Heart right ventricle (tissue), 16 donors: ENCODE measurements at places on chromosomes 4 and X. TPM values are rescaled to one million over a fixed set of nuclear protein-coding genes. Genes with fewer than 3 reads are reported as not detected.

- H3K27me3 ChIP-seq = no peaks in the 10 kb centered on the region
- no peaks in the 10 kb centered on the region for H3K36me3 ChIP-seq
- H3K27ac ChIP-seq = no peak overlapping the region
- no peak for DNase-seq
- no peaks in the 10 kb centered on the region for H3K4me1 ChIP-seq
- H3K4me3 ChIP-seq = no peak overlapping the region
Observed at GRCh38 chr4:184189966-184190365, 27.7 kb downstream of the ENPP6 start.

GRCh38 chrX:80423744-80424143 lies 3.5 kb downstream of the TENT5D start:
- H3K36me3 ChIP-seq = no peaks in the 10 kb centered on the region
- no peak for DNase-seq
- H3K27me3 ChIP-seq = peaks cover 3% of the 10 kb centered on the region
- no peaks in the 10 kb centered on the region for H3K4me1 ChIP-seq
- no peak overlapping the region for H3K4me3 ChIP-seq

DNA sequence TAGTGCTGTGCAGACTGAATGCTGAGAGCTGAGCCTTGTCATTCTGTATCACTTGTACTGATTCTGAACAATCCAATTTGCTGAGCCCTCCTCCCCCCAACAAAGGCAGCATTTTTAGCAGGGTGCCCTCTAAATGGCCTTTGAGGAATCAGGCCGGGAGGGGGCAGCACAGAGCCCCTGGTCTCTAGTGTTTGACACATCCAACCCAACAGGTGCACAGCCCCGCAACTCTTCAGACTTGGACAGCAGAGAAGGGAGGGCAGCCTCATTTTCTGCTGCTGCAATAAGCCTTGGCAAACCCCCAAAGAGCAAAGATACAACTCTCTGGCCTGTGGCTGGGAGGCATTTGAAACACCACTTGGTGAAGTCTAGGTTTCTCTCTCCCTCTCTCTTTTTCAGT lies 3.4 kb downstream of the ATP1B4 start:
- no peaks in the 10 kb centered on the region for H3K36me3 ChIP-seq
- peak overlapping the region; percentile 5 for H3K27ac ChIP-seq
- H3K27me3 ChIP-seq = peaks cover 28% of the 10 kb centered on the region
- peak; percentile 29 for DNase-seq

DNA sequence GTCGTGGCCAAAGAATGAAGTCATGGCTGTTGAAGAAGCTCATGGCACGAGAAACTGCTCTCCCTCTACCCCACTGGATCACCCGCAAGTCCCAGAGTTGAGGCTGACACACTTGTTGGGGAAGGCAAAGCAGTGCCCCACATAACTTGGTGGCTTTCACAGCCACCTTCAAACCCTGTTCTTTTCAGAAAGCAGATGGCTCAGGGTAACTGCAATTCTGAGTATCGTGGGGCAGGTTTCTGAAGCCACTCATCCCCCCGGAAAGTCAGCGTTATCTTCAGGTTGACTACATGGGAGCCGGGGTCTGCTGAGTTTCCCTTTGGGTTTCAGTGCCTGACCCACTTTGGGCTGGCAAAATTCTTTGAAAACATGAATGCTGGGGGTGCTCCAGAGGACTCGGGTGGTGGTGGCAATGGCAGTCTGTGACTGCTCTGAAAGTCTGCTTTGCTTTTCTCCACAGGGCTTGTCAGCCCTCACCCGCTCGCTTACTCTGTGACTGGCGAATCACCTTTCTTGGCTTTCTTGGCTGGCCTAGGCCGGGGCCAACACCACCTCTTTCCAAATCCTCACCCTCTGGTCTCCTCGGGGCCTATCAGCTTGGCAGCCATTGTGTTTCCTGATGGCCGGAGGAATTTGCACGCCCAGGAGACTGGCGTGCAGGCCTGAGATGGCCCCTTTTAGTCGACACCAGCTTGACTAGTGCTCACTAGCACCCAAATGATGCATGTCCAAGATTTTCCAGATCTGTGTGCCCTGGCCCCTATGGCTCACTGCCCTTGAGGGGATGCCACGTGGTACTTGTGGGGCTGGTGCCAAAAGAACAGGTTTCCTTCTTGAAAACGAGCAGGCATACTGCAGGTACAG lies 7.3 kb downstream of the PPP1R3F start:
- no peaks in the 10 kb centered on the region for H3K36me3 ChIP-seq
- peaks cover 29% of the 10 kb centered on the region for H3K4me1 ChIP-seq
- peak overlapping the region; percentile 9 for H3K27ac ChIP-seq
- H3K4me3 ChIP-seq = no peak overlapping the region
- H3K27me3 ChIP-seq = no peaks in the 10 kb centered on the region
- no peak for DNase-seq

DNA sequence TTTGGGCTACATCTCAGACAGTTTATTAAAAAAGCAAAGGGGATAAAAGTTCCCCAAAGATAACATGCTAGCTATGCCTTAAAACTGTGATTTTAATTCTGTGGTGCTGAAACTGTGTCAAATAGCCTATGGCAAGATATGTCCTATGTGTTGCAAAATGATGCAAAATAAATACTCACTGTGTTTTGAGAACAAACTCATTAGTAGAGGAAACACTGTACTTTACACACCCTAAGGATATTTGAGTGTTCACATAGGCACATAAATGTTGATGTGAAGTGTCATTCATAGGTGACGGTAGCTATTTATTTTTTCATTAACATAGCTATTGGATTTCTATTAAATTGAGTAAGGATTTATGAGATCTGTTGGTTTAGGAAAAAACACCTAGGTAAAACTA lies 351.9 kb downstream of the FAT4 start:
- no peak for DNase-seq
- no peak overlapping the region for H3K27ac ChIP-seq
- H3K36me3 ChIP-seq = no peaks in the 10 kb centered on the region
- no peaks in the 10 kb centered on the region for H3K27me3 ChIP-seq

Gene PGAM4
- total RNA-seq = not detected

DNA sequence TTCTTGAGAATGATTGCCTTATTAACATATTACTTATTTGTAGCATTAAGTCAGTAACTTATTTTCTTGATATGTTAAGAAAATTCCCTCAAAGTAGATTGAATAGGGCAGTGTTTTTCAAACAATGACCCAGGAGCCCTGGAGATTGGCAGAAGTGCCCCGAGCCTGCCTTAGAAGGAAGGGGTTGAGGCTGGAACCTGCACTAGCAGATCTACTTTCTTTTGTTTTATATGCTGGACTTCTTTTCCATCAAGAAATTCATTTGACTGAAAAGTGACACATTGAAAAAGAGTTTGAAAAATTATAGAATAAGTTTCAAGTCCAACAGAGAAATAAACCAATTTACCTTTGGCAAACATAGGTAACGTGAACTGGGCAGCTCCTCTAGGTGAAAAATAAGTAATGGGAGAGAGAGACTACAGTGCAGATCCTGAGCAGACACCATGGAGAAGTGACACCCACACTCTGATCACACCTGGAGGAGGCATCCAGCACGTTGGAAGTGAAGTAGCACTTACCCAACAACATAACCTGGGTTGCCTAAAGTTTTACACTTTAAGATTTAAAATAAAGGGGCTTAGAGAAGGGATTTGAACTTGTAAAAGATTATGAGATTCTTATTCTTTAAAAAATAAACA lies 18.6 kb downstream of the ARSJ start:
- no peaks in the 10 kb centered on the region for H3K27me3 ChIP-seq
- no peak overlapping the region for H3K27ac ChIP-seq
- H3K4me1 ChIP-seq = no peaks in the 10 kb centered on the region

Gene GIMD1
- total RNA-seq = not detected

DNA sequence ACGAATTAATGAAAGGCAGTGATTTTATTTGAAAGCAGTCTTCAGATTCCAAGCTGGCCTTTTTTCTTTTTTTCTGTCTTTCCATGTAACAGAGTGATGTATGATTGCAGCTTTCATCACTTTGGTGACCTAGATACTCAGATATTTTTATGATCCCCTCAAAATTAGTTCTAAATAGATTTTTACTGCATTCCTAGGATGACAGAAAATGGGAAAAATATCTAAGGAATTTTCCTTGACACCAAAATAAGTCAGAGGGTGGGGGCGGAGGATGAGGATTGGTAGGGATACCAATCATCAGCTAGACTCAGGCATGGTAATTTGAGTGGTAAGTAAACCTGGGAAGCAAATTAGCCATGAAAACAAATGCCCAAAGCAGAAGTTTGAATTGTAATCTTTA lies 11.9 kb upstream of the HMGB2 start:
- DNase-seq = no peak

DNA sequence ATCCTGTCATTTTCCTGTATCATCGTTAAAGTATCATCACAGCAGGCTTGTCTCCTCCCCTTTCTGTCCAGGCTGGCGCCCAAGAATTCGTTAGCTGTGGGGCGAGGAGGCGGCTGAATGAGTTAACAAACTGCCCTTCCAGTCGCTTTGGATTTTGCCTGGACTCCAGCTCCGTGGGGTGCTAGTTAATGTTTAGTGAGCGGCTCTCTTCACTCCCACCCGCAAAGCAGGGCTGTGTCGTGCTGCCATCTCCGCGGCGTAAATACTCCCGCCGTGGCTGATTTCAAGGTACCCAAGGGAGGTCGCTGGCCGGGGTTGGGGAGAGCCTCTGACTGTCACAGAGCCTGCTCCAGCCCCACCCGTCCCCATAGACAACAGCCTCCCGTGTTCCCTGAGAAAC lies 44.9 kb upstream of the SPRY1 start:
- DNase-seq = no peak
- no peaks in the 10 kb centered on the region for H3K36me3 ChIP-seq
- H3K4me3 ChIP-seq = no peak overlapping the region
- H3K27ac ChIP-seq = peak overlapping the region; percentile 74
- H3K4me1 ChIP-seq = peaks cover 30% of the 10 kb centered on the region
- no peaks in the 10 kb centered on the region for H3K27me3 ChIP-seq

GRCh38 chr4:73499996-73500765 lies 18.6 kb downstream of the AFM start:
- H3K4me1 ChIP-seq = no peaks in the 10 kb centered on the region
- no peak for DNase-seq
- no peaks in the 10 kb centered on the region for H3K36me3 ChIP-seq
- no peaks in the 10 kb centered on the region for H3K27me3 ChIP-seq

DNA sequence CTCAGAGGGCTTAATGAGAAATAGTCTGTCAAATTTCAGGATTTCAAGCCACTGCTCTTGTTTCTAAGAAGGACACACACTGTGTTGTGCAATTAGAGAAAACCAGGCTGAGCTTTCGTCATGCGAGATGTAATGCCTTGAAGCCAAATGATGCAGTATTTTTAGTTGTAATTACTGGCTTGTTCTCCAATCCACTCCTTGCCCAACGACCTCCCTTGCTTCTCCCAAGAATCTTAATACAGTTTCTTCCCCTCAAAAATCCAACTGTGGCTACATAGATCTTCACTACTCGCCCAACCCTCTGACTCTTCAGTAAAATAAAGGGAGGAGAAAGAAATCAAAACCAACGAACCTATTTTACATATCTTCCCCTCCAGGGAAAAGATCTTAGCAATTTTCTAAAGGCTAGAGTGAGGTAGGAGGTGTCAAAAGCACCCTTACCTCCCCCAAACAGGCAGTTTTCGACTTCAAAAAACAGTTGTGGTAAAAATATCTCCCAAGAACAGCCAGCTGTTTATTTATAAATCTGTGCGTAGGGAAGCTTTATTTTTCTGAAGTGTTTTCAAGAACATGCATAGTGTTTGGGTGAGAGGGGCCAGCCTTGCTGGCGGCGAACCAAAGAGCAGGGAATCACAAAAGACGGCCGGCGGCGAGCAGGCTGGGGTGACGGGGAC lies 68.7 kb downstream of the MGST2 start:
- no peaks in the 10 kb centered on the region for H3K27me3 ChIP-seq
- no peak for DNase-seq
- H3K4me1 ChIP-seq = peaks cover 44% of the 10 kb centered on the region
- H3K4me3 ChIP-seq = peak overlapping the region; percentile 53
- no peaks in the 10 kb centered on the region for H3K36me3 ChIP-seq
- peak overlapping the region; percentile 89 for H3K27ac ChIP-seq

DNA sequence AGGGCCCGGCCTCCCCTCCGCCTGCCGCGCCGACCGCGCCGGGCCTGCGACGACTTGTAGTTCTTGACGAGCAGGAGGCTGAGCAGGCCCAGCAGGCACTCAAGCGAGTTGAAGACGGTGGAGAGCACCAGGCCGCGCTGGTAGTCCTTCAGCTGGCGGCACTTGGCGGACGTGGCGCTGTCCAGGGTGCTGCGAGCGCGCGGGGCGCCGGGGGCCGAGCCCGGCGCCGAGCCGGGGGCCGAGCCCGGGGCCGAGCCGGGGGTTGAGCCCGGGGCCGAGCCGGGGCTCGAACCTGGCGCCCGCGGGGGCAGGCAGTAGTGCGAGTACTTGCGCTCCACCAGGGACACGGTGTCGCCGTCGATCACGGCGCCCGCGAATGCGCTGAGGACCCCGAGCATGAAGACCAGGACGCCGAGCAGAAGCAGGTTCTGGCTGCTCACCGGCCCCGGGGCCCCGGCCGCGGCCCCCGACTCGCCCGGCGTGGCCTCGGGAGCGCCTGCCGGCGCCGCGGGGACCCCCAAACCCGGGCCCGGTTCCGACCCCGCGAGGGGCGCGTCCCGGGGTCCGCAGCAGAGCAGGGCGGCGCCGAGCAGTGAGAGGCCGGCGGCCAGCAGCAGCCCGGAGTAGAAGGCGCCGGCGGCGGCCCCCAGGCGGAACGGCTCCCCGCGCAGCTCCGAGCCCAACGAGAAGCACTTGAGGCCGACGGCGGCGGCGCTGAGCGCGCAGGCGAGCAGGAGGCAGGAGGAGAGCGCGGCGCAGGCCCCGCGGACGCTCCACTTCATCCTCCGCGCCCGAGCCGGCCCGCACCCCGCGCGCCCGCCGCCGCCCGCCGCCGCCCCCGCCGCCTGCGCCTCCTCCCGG lies 584 bp downstream of the TMEM271 start:
- DNase-seq = peak; percentile 11
- no peaks in the 10 kb centered on the region for H3K36me3 ChIP-seq
- H3K4me1 ChIP-seq = peaks cover 3% of the 10 kb centered on the region

Gene TKTL2
- not detected for total RNA-seq

- peaks cover 65% of the 10 kb centered on the region for H3K4me1 ChIP-seq
- H3K36me3 ChIP-seq = no peaks in the 10 kb centered on the region
- H3K27ac ChIP-seq = no peak overlapping the region
- H3K27me3 ChIP-seq = no peaks in the 10 kb centered on the region
- DNase-seq = no peak
Observed at GRCh38 chr4:15651676-15652075, 3.5 kb downstream of the FBXL5 start.

Gene MTMR8
- total RNA-seq = 0.72 TPM

GRCh38 chr4:123893011-123893981 lies 496.7 kb downstream of the SPRY1 start:
- DNase-seq = no peak
- H3K4me3 ChIP-seq = no peak overlapping the region
- H3K27ac ChIP-seq = peak overlapping the region; percentile 68
- H3K36me3 ChIP-seq = no peaks in the 10 kb centered on the region

Gene EDA
- 6.6 TPM for total RNA-seq

DNA sequence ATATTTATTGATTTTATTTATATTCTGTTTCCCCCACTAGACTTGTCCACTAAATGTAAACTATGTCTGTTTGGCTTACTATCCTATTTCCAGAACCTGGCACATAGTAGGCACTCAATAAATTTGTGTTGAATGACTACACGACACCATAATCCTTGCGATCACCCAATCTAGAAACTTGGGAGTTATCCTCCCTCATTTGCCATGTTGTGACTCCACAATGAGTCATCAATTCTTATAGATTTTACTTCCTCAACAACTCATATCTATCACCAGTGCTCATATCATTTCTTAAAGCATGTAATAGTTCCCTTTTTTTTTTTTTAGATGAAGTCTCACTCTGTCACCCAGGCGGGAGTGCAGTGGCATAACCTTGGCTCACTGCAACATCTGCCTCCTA lies 39.9 kb upstream of the VAMP7 start:
- DNase-seq = no peak
- no peak overlapping the region for H3K27ac ChIP-seq
- no peak overlapping the region for H3K4me3 ChIP-seq
- no peaks in the 10 kb centered on the region for H3K4me1 ChIP-seq
- H3K36me3 ChIP-seq = no peaks in the 10 kb centered on the region

Gene RAB41
- total RNA-seq = not detected
